ENCODE measurements at places on chromosomes 4 and X.
A peak's percentile ranks its signal among the peaks of the same experiment; 100 is the strongest.

GRCh38 chr4:153785910-153786721 is 2.8 kb downstream of the SFRP2 start:
- peak; percentile 35 for DNase-seq

DNA sequence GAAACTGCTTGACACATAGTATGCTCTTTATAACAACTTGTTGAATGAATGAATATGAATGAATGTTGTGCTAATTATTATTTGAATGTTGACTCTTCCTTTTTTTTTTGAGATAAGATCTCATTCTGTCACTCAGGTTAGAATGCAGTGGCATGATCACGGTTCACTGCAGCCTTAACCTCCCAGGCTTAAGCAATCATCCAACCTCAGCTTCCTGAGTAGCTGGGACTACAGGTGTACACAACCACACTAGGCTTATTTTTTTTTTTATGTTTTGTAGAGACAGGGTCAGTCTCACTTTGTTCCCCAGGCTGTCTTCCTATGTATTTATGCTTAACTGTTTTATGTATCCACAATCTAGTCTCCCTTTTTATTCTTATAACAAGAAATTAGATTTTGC is 114.7 kb upstream of the WDFY3 start:
- DNase-seq, result no peak

- DNase-seq, result no peak
Measured at GRCh38 chr4:89303814-89304388, 3.7 kb downstream of the GPRIN3 start.

DNA sequence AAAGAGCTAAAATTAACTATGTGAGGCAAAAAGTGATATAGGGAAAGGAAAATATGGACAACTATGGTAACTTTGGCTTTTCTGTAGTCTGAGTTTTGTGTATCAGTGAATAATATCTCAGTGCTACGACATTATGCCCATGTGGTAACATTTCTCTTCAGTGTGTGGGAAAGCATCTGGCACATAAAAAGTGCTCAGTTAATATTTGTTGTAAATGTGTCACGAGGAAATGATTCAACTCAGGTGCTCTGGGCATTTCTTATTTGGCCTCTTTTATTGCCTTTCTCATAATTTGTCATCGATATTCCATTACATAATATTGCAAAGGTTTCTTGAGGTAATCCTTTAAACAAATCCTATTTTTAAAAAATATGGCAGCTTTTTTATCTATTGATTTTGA is 17.6 kb downstream of the OFD1 start:
- DNase-seq, result no peak

DNA sequence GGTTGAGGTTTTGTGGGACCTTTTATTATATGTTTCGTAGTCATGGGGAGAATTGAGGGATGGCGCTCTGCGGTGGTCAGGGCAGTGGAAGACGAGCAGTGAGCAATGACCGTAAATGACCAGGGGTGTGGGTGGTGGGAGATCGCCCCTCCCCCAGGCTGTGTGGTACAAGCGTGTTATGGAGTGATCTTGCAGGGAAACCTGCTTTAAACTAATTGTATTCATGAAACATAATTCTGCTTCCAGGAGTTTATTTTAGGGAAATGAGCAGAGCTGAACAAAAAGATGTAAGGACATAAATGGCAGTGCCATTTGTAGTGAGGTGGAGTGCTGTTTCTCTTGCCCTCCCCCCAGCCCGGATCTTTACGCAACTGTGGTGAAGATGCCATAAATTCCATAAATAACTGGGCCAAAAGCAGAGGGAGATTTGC is 20.2 kb downstream of the GYG2 start:
- DNase-seq, result peak; percentile 80

DNA sequence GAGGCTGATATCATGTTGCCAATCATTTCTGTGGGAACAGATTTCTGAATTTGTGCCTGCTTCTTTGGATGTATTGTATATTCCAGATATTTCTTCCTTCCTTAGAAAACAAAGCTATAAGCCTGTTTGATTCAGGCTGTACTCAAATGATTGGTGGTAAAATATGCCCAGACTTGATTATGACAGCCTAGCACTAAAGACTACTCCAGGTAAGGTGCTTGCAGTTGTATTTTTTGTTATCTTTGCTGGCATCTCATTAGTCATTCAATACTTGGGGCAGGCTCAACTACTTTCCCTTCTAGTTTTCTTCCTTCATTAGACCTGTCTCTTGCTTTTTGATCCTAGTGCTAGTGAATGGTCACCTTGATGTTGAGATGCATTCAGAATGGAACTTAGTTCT is 90.6 kb downstream of the ZNF518B start:
- no peak for DNase-seq

DNA sequence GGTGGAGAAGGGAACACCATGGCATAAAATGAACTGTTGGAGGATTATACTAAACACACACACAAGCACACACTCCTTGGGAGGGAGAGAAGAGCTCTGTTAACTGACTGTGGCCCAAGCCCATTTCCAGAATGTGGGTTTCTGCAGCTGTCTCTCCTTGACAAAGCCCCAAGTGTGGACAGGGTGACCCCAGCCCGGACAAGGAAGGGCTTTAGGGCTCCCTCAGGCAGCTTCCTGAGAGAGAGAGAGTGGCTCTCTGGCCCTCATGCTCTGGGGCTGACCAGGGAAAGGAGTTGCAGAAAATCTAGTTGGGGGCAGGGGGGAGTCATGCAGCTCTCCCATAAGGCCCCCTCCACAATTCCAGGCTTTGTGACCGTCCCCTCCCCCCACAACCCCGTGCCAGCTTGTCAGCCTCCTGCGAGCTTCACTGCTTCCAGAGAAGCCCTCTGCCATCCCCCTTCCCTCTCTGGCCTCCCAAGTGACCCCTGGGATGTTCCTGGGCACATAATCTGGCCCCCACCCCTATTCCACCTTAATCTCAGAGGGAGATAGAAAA is 590 bp downstream of the ARHGEF9 start:
- no peak for DNase-seq

DNA sequence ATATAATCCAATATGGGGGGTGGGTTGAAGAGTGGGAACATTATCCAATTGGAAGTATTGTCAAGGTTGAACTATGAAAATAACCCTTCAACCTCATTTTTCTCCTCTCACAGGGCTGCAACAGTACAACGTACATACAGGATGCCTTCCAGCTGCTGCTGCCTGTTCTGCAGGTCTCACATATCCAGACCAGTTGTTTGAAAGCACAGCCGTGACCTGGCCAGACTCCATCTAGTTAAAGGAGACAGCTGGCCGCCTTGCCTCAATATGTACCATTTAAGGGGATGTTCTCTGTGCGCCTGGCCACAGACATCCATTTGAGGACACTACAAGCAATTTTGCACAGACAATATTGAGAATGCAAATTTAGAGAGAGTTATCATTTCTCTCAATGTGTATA is 75.7 kb downstream of the FAM114A1 start:
- DNase-seq, result no peak

- peak; percentile 40 for DNase-seq
Measured at GRCh38 chr4:26235500-26235899, 85.3 kb upstream of the RBPJ start.

DNA sequence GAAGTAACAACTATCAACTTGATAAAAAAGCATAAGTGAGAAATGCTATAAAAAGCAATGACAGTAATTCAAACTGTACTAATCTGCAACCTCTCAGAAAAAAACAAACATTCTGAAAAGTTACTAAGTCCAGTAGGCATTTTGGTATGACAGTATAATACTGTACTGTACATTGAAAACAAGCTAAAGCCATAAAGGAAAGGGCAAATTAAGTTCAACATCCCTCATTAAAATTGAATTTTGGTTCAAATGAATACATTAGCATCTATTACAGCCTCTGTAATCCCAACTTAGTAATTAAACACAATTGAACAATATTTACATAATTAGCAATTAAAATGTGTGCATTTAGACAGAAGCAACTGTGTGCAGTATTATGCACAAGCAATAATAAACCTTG is 53.7 kb downstream of the C4orf46 start:
- DNase-seq, result no peak

- DNase-seq, result no peak
Measured at GRCh38 chr4:15504041-15504440, 34.4 kb downstream of the CC2D2A start.

DNA sequence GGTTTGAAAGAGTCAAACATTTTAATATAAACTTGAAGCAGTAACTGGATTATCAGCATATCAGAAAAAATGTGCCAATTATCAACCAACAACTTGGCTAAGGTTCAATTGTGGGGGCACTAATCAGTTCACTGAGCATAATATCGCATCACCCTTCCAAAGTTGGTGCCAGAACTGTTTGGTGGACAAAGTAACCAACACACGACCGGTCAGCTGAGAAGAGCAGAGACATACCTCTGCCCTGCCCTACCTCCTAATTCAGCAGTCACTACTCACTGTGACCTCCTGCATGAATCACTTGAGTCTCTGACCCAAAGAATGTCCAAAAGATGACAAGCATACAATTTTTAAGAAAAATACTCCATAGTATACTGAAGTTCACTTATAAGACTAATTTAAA is 53.2 kb downstream of the TSPAN5 start:
- DNase-seq, result no peak

- peak; percentile 80 for DNase-seq
Measured at GRCh38 chrX:19811807-19812604, 75.4 kb downstream of the SH3KBP1 start.

DNA sequence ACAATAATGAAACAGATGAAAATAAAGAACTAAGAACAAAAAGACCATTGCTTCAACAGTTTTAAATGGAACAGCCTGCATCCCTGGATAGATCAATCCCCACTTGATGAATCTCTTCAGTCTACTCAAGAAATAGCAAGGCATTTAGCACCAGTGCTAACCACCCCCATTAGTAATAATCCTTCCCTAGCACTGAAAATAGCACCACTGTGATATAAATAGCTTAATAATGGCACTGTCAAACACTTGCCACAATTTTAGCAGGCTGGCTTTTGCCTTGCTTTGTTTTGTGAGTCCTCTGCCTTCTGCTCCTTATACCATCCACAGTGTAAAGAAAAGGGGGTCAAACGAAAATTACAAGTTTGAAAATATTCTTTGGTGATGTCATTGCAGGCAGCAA is 17.4 kb downstream of the DCX start:
- DNase-seq, result no peak

GRCh38 chr4:73523126-73523525 is 41.6 kb downstream of the AFM start:
- DNase-seq, result no peak
